ENCODE measurements at places on chromosomes 4 and X. TPM values are rescaled to one million over a fixed set of nuclear protein-coding genes. Genes with fewer than 3 reads are reported as not detected.

DNA sequence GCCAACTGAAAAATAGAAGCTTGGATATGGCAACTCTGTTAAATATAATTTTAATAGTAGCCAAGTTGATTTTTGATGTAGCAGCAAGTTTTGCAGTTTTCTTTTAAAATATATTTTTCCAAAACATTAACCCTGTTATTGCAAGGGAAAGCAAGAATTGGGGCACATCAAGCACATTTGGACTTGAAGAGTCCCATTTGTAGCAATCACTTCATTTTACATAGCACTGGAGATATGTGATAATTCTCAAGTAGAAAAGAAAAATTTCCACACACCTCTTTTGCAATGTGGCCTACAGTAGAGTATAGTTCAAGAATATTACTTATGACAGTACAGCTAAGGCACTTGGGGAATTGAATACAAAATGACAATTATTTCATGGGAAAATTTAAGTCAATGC, 1.9 kb upstream of the PPP4R3C start:
- no peak for DNase-seq

DNA sequence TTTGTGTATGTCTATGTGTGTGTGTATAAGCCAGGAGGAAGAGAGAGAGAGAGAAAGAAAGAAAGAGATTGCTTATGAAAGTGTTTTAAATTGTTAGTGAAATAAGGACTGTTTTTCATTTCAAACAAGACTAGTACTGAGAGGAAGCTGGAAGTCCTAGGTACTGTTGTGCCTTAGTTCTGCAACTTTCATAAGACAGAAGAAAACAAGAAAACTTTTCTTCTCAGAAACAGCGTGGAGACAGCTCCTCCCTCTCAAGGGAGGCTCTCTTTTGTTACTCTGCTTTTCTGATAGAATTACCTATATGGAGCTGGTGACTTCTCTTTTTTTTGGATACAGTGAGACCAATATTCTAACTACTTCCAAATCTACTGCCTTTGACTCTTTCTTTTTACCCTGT, 62.5 kb downstream of the BANK1 start:
- no peak for DNase-seq

DNA sequence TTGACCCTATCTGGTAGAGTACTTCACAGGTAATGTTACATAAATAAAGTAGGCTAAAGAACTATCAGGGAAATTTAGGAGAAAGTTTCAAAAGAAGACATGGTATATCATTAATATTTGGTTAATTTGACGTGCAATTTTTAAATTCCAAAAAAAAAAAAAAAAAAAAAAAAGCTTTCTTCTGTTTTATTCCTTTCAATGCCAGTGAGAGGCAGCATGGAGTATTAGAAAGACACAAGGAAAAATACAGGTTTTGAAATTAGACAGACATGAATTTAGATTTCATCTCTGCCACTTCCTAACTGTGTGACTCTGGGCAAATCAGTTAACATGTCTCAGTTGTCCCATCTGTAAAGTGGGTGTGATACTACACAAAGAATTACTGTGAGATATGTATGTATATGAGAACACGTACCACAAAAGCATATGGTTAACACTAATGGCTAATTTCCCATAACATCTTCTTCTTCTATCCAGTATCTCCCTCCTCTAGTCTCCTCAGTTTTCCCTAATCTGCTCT, 132.5 kb downstream of the GPC3 start:
- DNase-seq: no peak

DNA sequence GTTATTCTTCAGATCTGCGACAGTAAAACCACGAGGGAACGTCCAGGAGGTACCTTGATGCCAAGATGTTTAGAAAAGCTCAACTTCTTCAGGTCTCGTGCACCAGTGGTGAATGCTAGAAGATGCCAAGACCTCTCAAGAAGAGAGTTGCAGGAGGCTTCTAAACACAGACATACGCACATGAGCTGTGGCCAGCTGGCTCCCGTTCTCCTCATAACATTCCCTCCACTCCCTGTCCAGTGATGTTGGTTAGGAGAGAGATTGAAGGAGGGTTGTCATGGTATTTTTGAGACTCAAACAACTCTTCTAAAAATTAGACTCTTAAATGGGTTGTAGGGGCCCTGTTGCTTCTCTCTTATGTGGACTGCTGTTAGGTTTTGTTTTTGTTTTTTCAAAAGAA, 184.3 kb downstream of the QDPR start:
- no peak for DNase-seq

DNA sequence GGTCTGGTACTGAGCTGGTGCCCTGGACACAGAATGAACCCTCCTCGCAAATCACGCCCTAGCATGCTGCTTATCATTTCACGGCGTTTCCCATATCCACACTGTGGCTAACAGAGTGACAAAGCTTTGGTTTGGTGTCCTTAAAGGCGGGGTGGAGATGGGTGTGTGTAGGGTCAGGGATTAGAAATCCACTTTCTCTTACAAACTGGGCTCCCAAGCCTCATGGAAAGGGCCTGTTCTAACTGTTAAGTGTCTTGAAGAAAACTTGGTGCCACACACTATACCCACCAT, 735 bp upstream of the CHRDL1 start:
- DNase-seq: no peak

Gene SLC4A4
- total RNA-seq: 34.5 TPM

Gene DYNLT3
- total RNA-seq: 22.5 TPM
